ENCODE measurements at places on chromosomes 7 and 10.

DNA sequence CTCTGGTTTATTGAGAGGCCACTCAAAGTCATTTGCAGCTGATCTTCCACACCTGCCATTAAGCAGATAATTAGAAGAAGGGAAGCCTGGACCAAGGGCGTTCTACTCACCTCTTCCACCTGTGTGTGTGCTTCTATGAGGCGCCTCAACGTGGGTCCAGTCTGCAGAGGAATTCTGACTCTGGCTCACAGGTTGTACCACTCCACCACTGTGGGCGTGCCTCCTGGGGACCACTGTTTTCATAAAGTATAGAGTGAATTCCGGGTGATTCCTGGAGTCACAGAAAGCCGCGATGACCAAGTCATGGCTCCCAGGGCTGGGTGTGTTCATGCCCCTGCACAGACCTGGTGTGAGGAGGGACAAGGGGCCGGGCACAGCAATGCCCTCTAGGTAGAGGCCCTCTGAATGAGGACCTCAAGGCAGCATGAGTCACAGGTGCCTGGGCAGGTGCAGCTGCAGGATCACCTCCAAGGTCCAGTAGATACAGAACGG is 408.3 kb upstream of the MGMT start:
- DNase-seq, result no peak

- no peak for DNase-seq
Measured at GRCh38 chr10:980468-981093, 7.7 kb upstream of the GTPBP4 start.

GRCh38 chr7:80298201-80298600 is 163.6 kb downstream of the GNAI1 start:
- DNase-seq, result no peak

DNA sequence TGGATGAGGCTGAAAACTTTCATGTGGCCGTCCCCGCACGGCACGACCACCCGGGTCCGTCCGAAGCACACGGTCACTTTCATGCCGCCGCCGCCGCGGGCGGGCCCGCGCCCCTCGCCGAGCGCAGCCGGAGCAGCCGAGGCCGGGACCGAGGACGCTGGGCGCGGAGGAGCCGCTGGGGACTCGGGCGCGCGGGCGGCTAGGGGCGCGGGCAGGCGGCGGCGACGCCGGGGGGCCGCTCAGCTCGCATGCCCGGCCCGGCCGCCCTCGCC is 247 bp downstream of the PARD3 start:
- no peak for DNase-seq

DNA sequence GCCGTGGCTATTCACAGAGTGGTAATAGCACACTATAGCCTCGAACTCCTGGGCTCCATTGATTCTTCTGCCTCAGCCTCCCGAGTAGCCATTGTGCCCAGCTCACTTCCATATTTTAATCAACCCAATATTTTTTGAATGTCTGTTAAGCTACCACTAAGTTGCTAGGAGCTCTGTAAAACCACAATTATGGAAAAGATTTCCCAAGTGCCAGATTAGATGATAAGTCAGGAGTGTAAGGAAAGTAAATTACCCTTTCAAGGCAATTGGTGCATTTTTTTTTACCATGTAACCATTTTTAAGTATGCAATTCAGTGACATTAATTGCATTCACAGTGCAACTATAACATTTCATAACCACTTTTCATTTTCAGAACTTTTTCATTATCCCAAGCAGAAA is 87.5 kb upstream of the GATAD1 start:
- no peak for DNase-seq

DNA sequence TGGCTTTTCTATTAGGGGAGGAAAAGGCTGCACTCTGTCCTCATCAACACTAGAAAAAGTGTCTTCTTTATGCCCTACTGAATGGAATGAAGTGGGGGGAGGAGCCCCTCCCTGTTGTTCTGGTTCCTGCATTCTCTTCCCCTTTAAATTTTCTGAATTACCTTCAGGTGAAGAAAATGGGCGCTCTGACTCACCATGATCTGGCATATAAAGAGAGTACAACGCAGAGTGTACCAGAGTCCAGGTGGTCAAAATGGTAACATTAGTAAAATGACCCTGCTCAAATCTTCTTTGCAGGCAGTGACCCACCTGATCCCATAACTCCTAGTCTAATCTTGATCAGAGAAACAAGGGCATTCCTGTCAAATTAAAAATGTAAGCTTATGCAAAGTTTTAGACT is 80.7 kb downstream of the THSD7A start:
- no peak for DNase-seq

GRCh38 chr7:150988230-150989226 is 2.3 kb upstream of the NOS3 start:
- peak; percentile 50 for DNase-seq

- DNase-seq, result no peak
Measured at GRCh38 chr7:39539816-39540215, 26.4 kb upstream of the YAE1 start.

DNA sequence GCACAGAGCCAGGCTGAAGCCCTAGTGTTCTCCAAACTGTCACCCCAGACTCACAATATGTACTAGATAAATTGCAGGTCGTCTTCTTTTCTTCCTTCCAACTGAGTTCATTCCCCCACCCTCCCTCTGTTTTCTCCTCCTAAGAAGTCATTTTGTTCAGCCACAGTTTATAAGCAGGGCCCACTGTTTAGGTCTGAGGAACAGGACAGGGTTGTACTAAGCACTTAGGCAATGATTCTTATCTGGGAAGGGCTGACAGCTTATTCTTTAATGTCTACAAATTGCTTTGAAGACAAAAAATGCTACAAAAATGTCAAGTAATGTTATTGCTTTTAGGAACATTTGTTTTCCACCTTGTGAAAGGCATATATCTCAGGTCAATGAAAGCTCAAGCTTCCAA is 59.1 kb downstream of the CDC123 start:
- no peak for DNase-seq

DNA sequence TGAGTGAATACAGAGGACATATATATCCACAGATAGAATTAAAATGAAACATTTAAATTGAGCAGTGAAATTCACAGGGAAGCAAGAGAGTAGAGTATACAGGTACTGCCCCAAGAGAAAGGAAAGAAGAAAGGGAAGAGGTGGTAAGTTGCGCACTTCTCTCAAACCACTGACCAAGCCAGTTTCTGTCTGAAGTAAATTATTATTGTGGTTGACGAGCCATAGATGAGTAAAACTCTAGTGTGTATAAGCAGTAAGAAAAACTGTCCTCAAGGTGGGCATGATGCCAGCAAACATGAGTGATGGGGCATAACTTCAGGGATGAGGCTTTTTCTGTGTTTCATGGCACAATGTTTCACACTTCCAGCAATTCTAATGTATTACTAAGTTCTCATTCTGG is 4.4 kb upstream of the BET1 start:
- DNase-seq, result no peak

GRCh38 chr7:116953906-116954838 is 871 bp downstream of the ST7 start:
- no peak for DNase-seq

GRCh38 chr7:151109094-151110048 is 23.1 kb downstream of the AGAP3 start:
- DNase-seq, result no peak

- DNase-seq, result no peak
Measured at GRCh38 chr10:77374189-77374656, 263.4 kb downstream of the KCNMA1 start.

DNA sequence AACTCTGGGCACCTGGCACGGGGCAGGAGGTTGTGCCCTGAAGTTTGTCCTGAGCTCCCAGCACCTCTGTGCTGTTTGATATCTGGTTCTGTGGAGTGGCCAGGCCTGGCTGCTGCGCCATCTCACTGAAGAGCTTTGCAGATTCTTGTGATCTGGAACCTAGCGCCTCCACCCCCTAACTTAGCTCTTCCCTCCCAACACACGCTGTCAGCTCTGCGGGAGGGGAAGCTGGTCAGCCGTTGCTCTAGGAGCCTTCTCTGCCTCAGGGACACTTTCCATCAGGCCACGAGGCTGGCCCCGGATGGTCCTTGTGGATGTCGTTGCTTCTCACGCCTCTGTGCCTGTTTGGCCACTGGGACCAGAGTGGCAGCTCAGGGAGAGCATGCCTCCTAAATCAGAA is 213.2 kb downstream of the CCDC3 start:
- DNase-seq, result no peak

GRCh38 chr10:107692072-107692471 is 527.6 kb upstream of the SORCS1 start:
- no peak for DNase-seq

DNA sequence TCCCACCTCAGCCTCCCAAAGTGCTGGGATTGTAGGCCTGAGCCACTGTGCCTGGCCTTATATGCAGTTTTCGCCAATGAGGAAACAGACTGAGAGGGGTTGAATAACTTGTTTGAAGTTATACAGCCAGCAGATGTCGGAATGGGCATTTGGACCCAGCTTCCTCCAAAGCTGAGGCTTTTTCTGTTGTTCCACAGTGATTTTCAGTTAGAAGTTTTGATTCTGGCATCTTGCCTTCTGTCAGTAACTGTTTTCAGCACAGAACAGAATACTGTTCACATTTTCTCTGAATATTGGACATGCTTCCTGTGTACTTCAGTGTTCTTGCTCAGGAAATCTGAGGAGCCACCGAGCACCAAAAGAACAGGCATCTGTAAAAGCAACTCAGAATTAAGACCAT is 287.2 kb downstream of the CAMK1D start:
- no peak for DNase-seq

GRCh38 chr10:72075376-72076115 is 12.8 kb downstream of the SPOCK2 start:
- peak; percentile 39 for DNase-seq

- DNase-seq, result no peak
Measured at GRCh38 chr10:58574058-58574457, 61.4 kb downstream of the BICC1 start.

DNA sequence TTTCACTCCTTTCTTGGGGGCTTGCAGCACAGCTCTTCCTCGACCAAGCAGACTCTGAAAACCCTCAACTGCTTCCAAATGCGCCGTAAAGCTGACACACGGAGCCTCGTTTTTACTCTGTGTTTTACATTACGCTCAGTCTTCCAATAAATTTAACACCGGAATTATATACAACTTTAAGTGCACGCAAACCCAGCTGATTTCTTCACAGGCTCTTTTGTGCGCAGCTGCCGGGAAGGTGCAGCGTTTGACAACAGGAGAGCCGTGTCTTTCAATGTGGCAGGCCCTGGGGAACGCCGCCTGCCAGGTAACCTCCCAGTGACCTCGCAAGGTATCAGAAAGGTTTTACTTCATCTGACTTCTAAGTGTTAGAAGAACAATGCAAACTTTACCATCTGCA is 35.0 kb downstream of the GFRA1 start:
- no peak for DNase-seq

- DNase-seq, result no peak
Measured at GRCh38 chr10:90321132-90321816, 536.6 kb downstream of the HTR7 start.

DNA sequence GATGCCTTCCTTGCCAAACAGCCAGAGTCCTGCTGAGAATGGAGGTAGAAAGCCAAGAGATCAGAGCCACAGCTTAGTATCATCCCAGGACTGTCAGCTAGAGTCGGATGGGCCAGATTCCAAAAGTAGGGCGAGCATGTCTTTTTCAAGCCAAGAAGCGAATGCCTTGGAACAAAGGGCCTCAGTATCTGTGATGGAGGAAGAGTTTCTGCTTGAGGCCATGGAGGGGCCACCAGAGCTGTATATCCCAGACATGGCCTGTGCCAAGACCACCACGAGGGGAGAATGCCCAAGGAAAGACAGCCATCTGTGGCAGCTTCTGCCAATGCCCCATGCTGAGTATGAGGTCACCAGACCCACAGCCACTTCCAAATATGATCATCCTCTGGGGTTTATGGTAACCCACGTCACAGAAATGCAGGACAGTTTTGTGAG is 44.3 kb upstream of the PPP1R17 start:
- no peak for DNase-seq
